ENCODE measurements at places on chromosomes 13 and 19.

DNA sequence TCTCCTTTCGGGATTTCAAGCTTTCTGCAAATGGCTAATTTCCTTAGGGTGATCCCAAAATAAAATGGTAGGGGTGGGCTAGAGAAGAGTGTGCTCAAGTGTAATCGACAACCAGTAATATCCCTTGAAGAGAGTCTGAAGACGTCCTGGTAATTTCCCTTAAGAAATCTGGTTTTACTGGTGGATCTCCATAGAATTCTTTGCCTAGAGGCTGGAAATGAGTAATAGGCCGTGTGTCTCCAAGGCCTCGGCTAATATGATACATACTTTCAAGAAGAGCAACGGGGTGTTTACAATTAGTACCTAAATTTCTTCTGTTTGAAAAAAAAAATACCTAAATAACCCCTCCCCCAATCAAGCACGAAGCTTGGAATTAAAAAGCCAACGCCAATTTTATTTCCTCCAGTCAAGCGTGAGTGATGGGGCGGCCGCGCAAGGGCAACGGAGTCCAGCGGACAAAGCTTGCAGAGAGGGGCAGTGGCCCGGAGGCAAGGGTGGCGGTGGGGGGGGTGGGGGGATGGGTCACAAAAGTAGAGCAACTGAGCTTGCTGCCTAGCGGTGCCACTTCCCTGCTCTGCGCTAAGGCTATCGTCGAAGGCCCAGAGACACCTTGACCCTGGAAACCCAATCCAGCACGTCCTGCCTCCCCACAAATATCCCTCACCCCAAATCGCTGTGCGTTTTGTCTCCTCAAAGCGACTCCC is 7.8 kb downstream of the SOX21 start:
- DNase-seq, result no peak

- no peak for DNase-seq
Observed at GRCh38 chr13:83709426-83710132, 172.7 kb downstream of the SLITRK1 start.

DNA sequence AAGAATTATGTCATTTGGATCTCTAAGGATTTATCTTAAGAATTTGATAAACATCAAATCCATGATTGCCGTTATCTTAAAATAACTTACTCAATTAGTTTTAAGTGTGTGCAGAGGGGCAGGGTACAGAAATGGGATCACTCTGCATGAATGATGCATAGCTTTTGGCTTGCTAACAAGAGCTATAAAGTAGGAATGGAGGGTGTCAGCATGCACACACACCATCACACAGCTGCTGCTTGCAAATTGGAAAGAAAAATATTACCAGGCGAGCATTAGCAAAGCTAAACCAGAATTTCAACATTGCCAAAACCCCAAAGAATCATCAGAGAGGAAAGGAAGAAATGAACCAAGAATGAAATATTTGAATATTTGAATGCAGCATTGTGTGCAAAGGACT is 580.6 kb downstream of the LMO7 start:
- DNase-seq, result no peak

GRCh38 chr19:7612282-7613274 is 16.8 kb downstream of the XAB2 start:
- DNase-seq, result no peak

DNA sequence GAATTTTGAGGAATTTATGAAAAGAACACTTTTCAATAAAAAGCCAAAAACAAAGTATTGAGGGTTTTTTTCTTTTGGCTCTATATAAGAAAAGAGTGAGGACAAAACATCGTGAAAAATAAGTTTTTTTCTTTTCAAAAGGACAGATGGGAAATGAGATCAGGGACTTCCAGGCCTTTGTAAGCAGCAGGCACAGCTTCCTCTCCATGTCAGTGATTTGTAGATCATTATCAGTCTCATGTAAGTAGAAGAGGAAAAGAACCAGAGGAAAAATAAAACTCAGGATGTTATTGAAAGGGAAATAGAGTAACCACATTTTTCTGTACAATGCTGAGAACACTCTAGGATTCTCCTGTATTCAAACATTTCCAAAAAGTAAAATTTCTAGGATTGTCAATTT is 29.9 kb downstream of the DOCK9 start:
- DNase-seq, result no peak

- DNase-seq, result no peak
Observed at GRCh38 chr19:3109491-3109890, 15.3 kb downstream of the GNA11 start.

DNA sequence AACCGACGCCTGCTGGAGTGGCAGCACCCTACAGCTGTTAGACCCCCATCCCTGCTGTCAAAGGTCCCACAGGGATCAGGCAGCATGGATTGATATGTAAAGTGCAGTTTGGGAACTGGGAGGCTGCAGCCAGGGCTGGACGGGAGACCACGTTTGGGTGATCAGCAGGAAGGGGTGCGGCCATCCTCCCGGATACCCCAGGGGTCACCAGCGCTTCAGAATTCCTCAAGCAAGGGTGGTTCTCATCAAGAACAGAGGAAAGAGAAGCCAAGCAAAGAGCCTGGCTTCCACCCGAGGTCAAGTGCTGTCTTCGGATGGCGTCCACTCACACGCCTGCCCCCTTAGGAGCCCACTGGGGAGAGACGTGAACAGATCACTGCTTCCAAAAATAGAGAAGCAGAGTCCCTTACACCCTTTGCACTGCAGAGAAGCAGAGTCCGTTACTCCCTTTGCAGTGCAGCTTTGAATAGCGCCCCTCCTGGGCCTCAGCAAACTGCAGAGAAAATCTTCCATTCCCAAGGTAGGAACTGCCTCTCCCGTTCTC is 35.5 kb downstream of the DHRS12 start:
- DNase-seq, result no peak

DNA sequence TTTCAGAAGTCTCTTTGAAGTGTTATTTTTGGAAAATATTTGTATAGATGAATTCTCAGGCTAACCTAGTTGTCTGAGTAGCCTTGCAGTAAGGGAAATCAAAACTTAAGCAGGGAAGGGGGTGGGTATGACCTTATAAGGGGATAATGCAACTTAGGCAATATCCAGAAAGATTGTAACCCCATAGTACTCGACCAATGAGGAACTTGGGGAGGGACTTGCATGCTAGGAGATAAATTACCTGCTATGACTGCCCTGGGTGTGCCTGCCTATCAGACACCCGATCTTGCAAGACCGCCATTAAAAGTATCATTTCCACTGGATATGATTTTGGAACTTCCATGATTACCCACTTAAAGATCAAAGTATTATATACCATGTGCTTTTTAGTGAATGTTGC is 23.0 kb upstream of the RFXAP start:
- no peak for DNase-seq

GRCh38 chr19:37933937-37934358 is 26.9 kb downstream of the SIPA1L3 start:
- no peak for DNase-seq

- no peak for DNase-seq
Observed at GRCh38 chr13:20037908-20038307, 79.4 kb downstream of the ZMYM2 start.

- no peak for DNase-seq
Observed at GRCh38 chr19:375395-376110, 31.0 kb upstream of the MIER2 start.

- no peak for DNase-seq
Observed at GRCh38 chr13:72505376-72505775, 222.1 kb downstream of the MZT1 start.

GRCh38 chr19:16627193-16627927 is 644 bp downstream of the MED26 start:
- DNase-seq, result no peak

DNA sequence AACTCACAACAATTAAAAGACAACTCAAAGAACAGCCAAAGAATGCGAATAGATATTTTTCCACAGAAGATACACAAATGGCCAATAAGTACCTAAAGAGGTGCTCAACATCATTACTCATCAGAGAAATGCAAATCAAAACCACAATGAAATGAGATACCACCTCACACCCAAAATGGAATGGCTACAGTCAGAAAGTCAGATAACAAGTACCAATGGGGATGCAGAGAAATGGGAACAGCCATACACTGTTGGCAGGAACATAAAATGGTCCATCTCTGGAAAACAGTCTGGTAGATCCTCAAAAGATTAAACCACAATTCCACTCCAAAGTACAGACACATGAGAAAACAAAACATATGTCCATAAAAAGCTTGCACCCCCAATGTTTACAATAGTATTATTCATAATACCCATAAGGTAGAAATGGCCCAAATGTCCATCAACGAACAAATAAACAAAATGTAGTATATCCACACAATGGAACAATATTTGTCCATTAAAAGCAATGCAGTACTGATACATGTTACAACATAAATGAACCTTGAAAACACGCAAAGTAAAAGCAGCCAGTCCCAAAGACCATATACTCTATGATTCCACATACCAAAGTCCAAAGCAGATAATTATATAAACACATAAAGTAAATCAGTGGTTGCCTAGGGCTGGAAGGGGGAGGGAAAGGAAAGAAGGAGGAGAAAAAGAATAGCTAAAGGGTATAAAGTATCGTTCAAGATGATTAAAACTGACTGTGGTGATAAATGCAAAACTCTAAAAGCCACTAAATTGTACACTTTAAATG is 19.6 kb downstream of the USP12 start:
- DNase-seq, result no peak

All from activated gamma-delta T cell treated with anti-CD3 and anti-CD28 coated beads, Interleukin-2, amount 50 U/mL, for 16 hours (primary cell).